ENCODE measurements at places on chromosomes 12 and 14.

DNA sequence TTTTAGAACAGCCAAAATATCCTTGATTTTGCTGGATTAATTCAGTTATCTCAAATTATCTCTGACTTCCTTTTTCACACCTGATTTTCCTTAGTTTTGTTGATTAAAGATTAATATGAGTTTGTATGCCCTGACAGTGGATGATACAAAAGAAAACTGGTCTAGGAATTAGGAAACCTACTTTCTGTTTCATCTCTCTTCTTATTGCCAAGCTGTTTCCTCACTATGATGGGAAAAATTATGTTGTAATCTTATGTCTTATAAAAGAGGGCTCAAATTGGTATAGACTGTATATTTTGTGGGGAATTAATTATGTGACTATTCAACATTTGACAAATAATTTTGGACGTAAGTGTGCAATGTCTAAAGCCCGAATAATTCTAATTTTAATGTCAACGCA is 271.6 kb downstream of the FBXL14 start:
- DNase-seq, result no peak

DNA sequence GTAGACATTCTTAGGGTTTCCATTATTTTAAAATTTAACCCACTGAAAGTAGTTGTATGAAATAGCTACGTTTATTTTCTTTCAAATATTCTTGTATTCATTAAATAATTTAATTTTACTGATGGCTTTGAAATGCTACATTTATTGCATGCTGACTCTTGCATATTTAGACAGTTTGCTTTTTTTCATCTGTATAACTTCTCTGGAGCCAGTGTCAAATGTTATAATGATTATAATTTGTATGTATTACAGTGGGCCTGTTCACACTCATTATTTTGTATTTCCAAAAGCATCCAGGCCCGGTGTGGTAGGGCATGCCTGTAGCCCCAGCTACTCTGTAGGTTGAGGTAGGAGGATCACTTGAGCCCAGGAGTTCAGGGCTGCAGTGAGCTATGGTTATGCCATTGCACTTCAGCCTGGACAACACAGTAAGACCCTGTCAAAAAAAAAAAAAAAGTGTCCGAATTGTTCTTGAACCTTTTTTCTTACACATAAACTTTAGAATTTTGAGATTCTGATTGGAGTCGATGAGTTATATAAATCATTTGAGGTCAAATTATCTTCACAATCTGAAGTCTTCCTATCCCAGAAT is 905 bp downstream of the ZNF84 start:
- no peak for DNase-seq

- no peak for DNase-seq
These were observed 384.2 kb downstream of the GRIN2B start for GRCh38 chr12:13597166-13597565.

- no peak for DNase-seq
These were observed 1.4 kb downstream of the CHPT1 start for GRCh38 chr12:101698800-101699347.

DNA sequence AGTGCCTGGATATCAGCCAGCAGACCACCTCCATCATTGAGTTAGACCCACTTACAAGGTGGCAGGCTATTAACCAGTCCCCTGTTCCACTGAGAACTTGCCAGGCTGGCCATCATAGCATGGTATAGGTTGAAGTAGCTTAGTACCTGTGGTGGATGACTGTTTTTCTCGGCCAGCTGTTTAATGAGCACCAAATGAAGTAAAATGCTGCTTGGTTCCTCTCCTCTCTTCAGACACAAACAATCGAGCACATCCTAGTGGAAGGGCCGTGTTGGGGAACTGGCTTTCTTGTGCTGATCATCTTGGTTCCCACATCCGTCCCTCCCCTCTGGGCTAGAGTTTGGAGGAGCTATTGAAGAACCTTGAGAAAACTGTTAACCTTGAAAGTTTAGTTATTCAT is 486.2 kb downstream of the RAD51B start:
- no peak for DNase-seq

DNA sequence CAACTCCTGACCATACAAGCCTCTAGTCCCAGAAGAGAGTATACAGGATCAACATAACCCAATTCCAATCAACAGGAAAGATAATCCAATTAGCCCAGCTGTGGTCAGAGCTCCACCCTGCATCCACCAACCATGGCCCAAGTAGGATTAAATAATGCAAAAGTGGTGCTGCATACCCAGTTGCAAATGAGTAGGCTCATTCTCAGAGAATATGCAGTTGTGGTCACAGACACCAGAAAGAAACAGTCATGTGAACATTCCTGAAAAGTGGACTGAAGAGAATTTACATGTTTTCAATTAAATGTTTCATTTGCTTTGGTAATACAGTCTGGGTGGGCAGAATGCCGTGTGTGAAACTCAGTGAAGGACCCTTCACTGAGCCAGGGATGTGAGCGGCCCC is 167.2 kb upstream of the BMP4 start:
- no peak for DNase-seq

GRCh38 chr12:108838194-108839017 is 19.0 kb downstream of the SSH1 start:
- no peak for DNase-seq

- DNase-seq, result no peak
These were observed 62.8 kb upstream of the CCDC91 start for GRCh38 chr12:28127455-28127854.

GRCh38 chr12:7499636-7500035 is 3.9 kb downstream of the CD163 start:
- no peak for DNase-seq

DNA sequence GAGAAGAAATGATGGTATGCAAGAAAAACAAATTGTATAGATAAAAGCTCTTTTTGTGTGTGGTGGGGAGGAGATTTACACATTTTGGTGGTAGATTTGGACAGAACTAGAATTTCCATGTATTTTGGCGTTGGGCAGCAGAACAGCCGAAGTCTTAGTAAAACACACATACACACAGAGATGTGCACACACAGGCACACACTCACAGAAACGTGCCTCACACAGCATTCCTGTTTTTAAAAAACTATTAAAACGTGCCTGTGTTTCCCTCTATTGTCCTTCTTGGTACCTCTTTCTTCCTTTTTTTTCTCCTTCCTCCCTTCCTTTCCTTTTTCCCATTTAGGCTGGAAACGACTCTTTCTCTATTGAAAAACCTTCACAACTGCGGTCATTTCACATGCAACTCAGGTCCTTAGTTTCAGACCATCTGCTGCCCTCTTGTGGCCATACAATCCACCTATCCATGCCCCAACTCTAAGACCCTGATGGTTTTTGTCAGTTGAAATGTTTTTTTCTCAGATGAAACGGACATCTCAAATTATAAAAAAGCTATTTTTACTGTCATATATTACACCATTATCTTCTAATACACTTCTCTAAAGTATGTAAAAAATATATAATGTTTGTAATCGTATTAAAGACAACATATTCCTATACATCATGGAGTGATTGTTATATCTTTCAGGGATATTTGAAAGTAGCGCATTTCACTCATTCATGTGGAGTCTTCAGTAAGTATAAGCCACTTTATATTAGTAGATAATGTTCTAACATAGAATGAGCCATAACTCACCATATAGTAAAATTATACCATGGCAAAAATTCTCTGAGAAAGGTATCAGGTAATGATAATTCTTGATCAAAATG is 386.7 kb upstream of the NOVA1 start:
- no peak for DNase-seq

- no peak for DNase-seq
These were observed 86.0 kb downstream of the SETD3 start for GRCh38 chr14:99394602-99395156.

- no peak for DNase-seq
These were observed 64.5 kb downstream of the ANKRD9 start for GRCh38 chr14:102445066-102445465.

DNA sequence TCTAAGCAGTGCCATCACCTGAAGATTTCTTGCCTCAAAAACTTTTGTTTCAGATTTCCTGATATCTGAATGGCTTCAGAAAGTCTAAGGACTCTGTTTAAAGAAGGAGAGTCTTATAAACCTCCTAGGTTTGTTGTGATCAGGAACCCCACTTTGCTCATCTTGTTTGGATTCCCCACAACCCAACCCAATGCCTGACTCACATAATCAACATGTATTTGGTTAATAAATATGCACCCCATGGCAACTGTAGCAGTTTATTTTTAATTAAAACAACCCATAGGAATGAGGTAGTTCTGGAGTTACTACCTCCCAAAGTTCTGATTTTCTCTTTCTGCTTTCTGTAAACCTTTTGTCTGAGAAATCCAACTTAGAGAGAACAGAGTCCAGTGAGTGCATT is 51.5 kb downstream of the DBX2 start:
- DNase-seq, result no peak

- DNase-seq, result no peak
These were observed 835 bp downstream of the VEZT start for GRCh38 chr12:95218150-95219133.

DNA sequence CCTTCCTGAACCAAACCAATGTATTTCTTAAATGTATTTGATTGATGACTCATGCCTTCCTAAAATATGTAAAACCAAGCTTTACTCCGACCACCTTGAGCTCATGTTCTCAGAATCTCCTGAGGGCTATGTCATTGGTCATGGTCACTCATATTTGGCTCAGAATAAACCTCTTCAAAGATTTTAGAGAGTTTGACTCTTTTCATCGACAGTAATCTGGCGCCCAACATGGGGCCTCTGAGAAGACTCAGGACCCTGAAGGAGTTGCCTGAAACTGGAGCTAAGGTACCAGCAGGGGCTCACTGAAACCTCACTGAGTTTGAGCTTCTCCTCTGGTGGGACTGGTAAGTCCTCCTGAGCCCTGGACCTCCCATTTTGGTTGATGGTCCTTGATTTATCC is 17.2 kb upstream of the PSMC1 start:
- DNase-seq, result no peak

- DNase-seq, result no peak
These were observed 19.2 kb downstream of the XRCC3 start for GRCh38 chr14:103696070-103696402.

DNA sequence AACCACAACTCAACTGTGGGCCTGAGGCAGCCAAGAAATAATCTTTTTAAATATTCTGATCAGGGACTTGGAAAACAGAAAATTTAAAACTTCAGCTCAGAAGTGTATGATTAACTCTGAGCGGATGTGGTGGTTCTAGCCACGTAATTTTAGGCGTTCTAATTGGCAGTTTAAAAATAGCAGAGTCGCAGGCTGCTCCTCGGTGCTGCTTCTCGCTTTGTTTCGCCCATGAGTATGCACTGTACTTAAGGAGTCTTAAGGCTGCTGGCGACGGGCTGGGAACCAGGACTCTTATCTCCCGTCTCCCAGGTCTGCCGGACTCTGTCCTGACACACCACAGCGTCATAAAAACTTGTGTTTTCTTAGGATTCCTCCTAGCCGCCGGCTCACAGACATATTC is 113.4 kb upstream of the PELI2 start:
- no peak for DNase-seq

- DNase-seq, result no peak
These were observed 7.5 kb upstream of the NID2 start for GRCh38 chr14:52076334-52076733.

- DNase-seq, result no peak
These were observed 92.3 kb upstream of the EVL start for GRCh38 chr14:99972748-99973466.
